Umbilical cord (tissue), 2 donors: ENCODE measurements at places on chromosomes 4 and X.
A peak's percentile ranks its signal among the peaks of the same experiment; 100 is the strongest.

DNA sequence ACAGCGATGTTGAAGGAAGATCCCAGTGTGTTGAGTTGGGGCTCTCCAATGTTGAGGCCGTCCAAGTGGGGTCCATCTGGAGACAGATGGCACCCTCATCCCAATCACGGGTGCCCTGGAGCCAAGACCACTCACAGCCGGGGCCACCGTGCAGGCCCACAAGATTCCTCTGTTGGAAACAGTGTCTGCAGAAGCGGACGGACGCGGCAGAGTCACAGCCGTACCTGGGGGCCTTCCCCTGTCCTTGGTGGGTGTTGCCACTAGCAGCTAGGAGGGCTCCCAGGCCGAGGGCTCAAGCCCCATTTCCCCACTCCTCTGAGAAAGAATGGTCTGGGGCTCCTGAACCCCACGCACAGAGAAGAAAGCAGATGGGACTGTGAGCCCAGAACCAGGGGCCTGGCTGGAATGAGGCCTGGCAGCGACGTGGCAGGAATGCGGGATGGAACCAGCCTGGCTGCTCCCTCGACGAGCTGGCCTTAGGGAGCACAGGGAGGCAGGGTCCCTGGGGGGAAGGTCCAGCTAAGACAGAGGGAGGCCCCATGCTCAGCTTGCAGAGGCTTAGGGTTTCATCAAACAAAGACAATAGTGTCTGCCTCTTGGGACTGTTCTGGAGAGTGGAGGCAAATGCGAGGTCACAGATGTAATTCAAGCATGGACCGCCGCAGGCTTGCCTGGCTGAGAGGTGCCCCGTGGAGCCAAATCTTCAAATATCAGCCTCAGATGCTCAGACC is 228.9 kb downstream of the AFAP1 start:
- no peak for DNase-seq

DNA sequence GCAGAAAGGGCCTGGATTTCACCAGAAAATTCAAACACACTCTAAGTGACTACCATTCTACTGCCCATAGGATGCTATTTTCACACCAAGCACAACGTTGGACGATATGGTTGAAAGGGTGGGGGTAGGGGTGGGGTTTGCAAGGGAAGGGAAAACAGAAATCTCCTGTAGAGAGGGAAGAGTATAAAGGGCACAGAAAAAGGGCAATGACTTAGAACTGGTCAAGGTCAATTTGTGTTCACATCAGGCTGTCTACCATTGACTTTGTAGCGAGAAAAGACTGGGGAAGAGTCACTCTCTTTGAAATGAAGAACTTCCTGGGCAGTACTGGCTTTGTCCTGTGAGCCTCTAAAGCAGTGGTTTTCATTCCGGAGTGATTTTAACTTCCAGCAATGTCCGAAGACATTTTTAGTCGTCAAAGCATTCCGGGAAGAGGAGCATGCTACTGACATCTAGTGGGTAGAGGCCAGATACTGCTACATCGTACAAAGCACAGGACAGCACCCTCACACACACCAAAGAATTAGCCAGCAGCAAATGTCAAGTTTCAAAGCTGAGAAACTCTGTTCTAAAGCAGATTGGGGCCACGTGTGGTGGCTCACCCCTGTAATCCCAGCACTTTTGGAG is 48.4 kb upstream of the SLC7A3 start:
- DNase-seq = peak; percentile 47

- no peak for DNase-seq
Observed at GRCh38 chrX:154049209-154050112, 29.8 kb upstream of the IRAK1 start.

DNA sequence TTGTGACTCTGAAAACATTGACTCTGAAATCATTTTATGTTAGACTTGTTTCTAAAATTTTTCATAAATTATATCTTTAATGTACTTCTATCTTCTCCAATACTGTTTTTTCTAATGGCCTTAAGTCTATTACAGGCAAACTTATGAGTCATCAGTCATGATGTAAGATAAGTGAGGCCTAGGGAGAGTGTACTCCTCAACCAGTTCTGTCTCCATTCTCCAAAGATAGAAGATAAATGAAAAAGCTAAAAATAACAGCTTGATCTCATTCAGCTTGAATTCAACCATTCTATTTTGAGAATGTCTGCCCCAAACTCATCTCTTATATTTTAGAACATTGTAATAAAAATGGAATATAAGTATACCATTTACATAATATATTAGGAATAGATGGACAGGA is 34.5 kb downstream of the STBD1 start:
- DNase-seq = peak; percentile 94

DNA sequence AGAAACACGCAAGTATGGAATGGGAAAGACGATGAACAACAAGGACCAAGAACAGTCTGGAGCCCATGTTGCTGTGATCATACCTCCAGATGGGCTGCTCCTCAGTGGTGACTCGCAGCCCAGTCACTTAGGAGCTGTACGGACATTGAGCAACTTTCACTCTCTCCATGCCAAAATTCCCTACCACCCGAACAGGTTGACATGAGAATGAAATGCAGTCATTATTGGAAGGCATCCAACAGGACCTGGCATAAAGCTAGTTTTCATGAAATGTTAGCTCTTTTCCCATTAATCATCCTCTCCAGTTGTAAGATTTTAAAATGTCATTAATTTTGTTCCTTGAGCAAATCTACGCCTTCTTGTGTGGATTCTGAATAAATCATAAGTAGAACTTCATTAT is 82.7 kb upstream of the GPM6B start:
- peak; percentile 19 for DNase-seq

DNA sequence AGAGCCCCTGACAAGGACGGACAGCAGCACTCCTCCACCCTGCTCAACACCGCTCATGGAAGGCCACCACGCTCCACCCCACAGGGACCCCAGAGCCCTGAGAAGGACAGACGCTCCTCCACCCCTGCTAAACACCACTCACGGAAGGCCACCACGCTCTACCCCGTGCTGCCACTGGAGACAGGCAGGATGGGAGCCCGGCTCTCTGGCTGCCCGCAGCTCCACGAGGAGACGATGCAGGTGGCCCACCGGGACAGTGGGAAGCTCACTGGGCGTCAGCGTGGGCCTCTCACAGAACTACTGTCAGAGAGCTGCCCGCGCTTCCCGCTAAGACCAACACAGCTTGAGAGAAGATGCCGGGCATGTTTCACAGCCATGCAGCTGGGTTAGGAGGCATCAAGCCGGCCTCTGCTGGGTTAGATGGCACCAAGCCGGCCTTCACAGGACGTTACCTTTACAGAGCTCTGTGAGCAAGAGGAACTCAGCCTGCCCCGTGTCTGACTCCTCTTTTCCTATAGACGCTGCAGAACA is 20.8 kb downstream of the GAK start:
- no peak for DNase-seq

- no peak for DNase-seq
Observed at GRCh38 chrX:124346117-124346876, at the start of gene SH2D1A. Gene SH2D1A (plus strand): TSS chrX:124346563. CDS start chrX:124346643, 80 bp downstream.

DNA sequence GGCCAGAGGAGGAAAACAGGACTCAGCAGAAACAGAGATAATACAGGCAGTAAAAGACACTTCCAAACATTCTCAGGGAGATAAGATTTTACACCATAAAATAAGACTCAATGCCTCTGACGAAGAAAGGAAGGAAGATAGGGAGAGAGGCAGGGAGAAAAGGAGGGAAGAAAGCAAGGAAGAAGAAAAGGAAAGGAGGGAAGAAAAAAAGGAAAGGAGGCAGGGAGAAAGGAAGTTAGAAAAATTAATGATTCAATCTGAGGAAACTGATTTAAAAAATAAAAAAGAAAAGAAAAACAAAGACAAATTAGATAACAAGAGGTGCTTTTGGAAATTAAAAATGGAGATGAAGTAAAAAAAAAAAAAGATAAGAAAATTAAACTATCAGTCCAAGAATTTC is 72.1 kb downstream of the PDS5A start:
- DNase-seq = no peak

GRCh38 chr4:8192748-8193738 is 6.0 kb upstream of the SH3TC1 start:
- DNase-seq = peak; percentile 68

DNA sequence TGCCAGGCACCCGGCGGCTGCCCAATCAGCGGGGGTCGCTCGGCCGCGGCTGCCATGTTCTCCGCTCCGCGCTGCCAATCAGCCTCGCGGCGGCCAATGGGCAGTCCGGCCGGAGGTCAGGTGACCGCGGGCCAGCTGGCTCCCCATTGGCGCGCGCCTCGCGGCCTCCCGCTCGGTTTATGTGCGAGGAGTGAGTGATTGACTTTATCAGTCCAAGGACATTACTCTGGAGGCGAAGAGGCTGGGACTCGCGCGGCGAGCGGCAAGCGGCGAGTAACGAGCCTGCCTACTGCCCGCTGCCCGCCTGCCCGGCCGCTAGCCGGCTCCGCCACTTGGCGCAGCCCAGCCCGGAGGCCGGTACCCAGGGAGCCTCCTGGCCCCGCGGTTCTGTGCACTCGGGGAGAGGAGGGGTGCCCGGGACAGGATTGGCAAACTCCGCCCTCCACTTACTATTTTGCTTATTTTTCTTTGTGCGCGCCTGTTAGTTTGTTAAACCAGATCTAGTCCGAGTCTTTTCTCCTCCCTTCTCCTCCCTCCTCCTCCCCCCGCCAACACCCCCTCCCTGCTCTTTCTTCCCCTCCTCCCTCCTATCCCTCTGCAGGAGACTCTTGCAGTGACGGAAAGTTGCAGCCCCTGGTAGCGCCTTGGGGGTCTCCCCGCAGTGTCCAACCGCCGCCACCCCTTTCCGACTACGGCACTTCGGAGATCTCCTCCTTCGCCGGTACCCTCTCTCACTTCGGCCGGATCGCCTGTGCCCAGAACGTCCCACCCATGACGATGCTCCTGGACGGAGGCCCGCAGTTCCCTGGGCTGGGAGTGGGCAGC is at the start of gene ZIC3:
TSS of gene ZIC3 (plus strand) at position 207 of the 825 bp plus-strand sequence. CDS start at position 772, 565 bp downstream.
- DNase-seq = peak; percentile 57

- no peak for DNase-seq
Observed at GRCh38 chrX:77786365-77786680, 307 bp upstream of the ATRX start.

- no peak for DNase-seq
Observed at GRCh38 chrX:134971926-134972325, 18.9 kb upstream of the SMIM10 start.

- no peak for DNase-seq
Observed at GRCh38 chr4:15194520-15194919, 192.2 kb downstream of the CPEB2 start.

- DNase-seq = no peak
Observed at GRCh38 chr4:91171217-91171616, 1044.0 kb downstream of the CCSER1 start.

GRCh38 chr4:127229855-127230608 is 402.7 kb upstream of the INTU start:
- DNase-seq = peak; percentile 36

DNA sequence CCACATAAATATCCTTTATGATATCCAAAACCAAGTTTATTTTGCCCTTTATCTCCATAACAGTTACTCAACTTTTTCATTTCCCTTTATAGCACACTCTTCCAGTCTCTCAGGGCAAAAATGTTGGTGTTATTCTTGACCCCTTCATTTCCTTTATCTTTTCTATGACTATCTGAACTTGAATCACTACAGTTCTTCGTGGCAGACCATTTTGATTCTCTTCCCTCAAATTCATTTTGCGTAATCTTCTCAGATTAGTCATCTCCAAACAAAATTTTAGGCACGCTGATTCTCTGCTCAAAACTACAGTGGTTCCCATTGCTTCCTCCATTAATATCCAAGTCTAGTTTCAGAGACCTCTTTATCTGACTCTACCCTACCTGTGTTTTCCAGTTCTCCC is 26.1 kb downstream of the RUFY3 start:
- DNase-seq = no peak

GRCh38 chr4:149910604-149911350 is 95.1 kb upstream of the IQCM start:
- DNase-seq = no peak

DNA sequence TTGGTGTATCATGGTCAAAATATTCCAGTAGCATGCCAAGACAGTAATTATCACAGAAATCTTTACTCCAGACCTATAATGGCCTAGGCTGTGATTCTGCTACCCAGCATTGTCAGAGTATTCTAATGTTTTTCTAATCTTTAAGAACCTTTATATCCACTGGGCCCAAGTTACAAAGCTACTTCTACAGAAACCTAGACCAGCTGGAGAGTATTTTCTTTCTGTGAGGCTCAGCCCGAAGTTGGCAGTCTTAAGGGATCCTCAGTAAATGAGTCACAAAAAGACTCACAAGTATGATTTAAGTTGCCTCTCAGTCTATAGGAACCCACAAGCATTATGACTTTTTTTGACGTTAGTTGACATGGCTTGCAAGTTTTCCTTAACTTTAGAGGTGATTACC is 638.5 kb upstream of the FAM241A start:
- DNase-seq = no peak

DNA sequence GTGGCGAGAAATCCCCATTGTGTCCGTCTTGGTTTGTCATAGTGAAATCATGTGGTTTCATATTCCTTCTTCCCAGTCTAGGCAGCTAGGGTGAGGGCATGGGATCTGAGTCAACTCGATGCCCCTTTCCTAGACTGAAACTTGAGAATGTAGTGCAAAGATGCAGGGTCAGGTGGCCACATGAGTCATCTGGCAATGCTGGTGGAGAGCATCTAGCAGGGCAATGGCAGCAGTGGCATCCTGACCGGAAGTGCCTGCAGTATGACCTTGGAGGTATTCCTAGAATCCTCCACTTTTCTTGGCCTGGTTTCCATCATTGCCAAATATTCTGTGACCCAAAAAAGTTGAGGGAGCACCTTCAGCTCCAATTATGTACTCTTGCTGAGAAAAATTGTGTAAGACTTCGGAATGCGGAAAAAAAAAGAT is 39.1 kb upstream of the TMEM184C start:
- DNase-seq = no peak

DNA sequence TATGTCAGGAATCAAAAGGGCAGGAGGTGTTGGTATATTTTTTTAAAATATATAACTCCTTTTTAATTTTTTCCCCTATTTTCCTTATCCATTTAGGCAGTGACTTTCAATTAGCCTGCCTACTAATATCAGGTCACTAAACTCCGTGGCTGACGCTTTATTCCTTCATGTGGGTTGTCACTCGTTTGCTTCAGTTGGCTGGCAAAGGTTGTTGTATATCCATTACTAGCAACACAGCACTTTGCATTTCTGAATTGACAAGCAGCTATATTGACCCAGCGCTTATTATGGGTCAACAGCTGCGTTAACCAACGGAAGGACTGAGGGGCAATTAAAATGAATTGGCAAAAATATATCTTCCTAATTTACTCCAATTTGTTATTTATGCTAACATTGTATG is 87.7 kb downstream of the ARX start:
- no peak for DNase-seq

- no peak for DNase-seq
Observed at GRCh38 chrX:153433781-153434285, 12.0 kb downstream of the TREX2 start.

GRCh38 chr4:17664755-17665154 is 50.3 kb downstream of the MED28 start:
- DNase-seq = no peak

DNA sequence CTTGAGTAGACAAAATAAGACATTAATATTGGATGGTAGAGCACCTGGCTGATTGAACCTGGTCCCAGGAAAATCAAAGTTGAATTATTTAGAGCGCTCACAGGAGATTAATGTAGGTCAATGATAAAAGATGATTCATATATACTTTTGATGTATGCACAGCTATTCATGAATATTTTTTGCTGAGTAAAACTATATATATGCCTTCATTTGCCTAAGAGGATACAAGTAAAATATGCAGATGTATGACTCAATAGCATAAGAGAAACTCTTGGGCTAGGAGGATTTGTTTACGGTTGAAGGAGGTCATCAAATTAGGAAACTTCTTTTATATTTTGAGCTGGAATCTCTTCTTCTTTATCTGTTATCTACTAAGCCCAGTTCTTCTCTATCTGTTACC is 202.7 kb upstream of the HS3ST1 start:
- no peak for DNase-seq

GRCh38 chr4:189090174-189090814 is 850.4 kb upstream of the FRG1 start:
- no peak for DNase-seq
